ENCODE measurements at places on chromosomes 3 and 15. TPM values are rescaled to one million over a fixed set of nuclear protein-coding genes. Genes with fewer than 3 reads are reported as not detected.

Gene ALPK3
- 38.8 TPM for total RNA-seq

- DNase-seq, result no peak
Observed at GRCh38 chr3:135229018-135229495, 434.0 kb downstream of the EPHB1 start.

- DNase-seq, result no peak
Observed at GRCh38 chr3:31896648-31897433, 84.2 kb downstream of the OSBPL10 start.

- peak; percentile 84 for DNase-seq
Observed at GRCh38 chr3:187318819-187319616, 27.5 kb upstream of the MASP1 start.

GRCh38 chr3:184186184-184186901 lies at the start of gene ABCF3:
TSS of gene ABCF3 (plus strand) at chr3:184186199. CDS start at chr3:184186208, 9 bp downstream.
- DNase-seq, result peak; percentile 56

DNA sequence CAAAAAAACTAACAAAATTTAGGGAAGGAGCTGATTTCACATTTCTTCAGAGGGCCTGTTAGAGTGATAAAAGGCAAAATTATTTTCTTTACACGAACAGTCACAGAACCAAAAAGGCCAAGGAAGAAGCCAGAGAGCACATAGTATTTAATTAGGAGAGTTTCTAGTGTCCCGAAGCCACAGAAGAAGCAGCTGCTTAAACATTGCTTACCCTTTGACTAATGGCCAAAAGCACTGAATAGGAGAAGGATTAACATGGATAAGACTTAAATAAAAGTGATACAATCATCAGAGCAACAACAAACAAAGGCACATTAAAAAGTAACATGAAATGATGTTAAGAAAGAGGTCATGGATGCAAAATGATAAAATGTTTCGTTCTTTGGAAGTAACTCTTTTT lies 98.6 kb downstream of the CHL1 start:
- no peak for DNase-seq
